ENCODE measurements at places on chromosomes 13 and 19. TPM values are rescaled to one million over a fixed set of nuclear protein-coding genes. Genes with fewer than 3 reads are reported as not detected.

ZNF865 gene
- total RNA-seq: 0.49 TPM

ZNF296 gene
- not detected for total RNA-seq

IZUMO4 gene
- total RNA-seq: not detected

PBX4 gene
- 3.2 TPM for total RNA-seq

MBD3L2 gene
- not detected for total RNA-seq

Measured in neural progenitor cell (in vitro differentiated cells).